ENCODE measurements at places on chromosomes 16 and 17. TPM values are rescaled to one million over a fixed set of nuclear protein-coding genes. Genes with fewer than 3 reads are reported as not detected.

The SLFN12 gene
- total RNA-seq = 38.8 TPM

The NPIPB9 gene
- total RNA-seq = 1.2 TPM

The ASGR1 gene
- 0.66 TPM for total RNA-seq

The TMEM235 gene
- total RNA-seq = not detected

The HSD11B2 gene
- total RNA-seq = not detected
